ENCODE measurements at places on chromosomes 12 and 14. TPM values are rescaled to one million over a fixed set of nuclear protein-coding genes. Genes with fewer than 3 reads are reported as not detected.

DNA sequence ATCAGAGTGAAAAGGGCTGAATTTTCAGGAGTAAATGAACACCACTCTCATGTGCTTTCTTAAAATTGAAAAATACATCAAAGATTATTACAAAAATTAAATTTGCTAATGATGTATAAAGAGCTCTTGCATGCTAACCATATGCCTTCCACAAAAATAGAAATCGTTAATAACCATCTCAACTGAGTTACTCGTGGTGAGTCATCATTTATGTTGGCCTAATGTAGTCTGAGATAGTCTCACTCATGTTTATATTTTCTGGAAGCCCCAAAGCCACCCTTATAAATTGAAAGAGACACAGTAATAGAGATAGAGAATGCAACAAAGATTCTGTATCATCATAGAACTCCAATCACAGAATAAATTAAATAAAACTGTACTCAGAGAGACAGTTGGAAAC lies 131.2 kb downstream of the KCNH5 start:
- H3K36me3 ChIP-seq: no peaks in the 10 kb centered on the region
- no peaks in the 10 kb centered on the region for H3K27me3 ChIP-seq
- no peaks in the 10 kb centered on the region for H3K4me1 ChIP-seq
- H3K27ac ChIP-seq: no peak overlapping the region
- DNase-seq: no peak
- H3K4me3 ChIP-seq: no peak overlapping the region

GRCh38 chr12:93568091-93568490 lies 4.4 kb upstream of the SOCS2 start:
- no peak overlapping the region for H3K27ac ChIP-seq
- no peak for DNase-seq
- peaks cover 11% of the 10 kb centered on the region for H3K27me3 ChIP-seq
- peaks cover 4% of the 10 kb centered on the region for H3K36me3 ChIP-seq
- H3K4me1 ChIP-seq: peaks cover 5% of the 10 kb centered on the region

- no peak overlapping the region for H3K4me3 ChIP-seq
- H3K4me1 ChIP-seq: no peaks in the 10 kb centered on the region
- no peak for DNase-seq
- H3K36me3 ChIP-seq: no peaks in the 10 kb centered on the region
These were observed 106.8 kb upstream of the EVL start for GRCh38 chr14:99958380-99958779.

The CDKL1 gene
- 9.8 TPM for total RNA-seq

The SELPLG gene
- total RNA-seq: 15.1 TPM

The NINJ2 gene
- total RNA-seq: 8.4 TPM

Measured in tibial nerve (tissue), 4 donors.